ENCODE measurements at places on chromosomes 1 and 21. TPM values are rescaled to one million over a fixed set of nuclear protein-coding genes. Genes with fewer than 3 reads are reported as not detected.

DNA sequence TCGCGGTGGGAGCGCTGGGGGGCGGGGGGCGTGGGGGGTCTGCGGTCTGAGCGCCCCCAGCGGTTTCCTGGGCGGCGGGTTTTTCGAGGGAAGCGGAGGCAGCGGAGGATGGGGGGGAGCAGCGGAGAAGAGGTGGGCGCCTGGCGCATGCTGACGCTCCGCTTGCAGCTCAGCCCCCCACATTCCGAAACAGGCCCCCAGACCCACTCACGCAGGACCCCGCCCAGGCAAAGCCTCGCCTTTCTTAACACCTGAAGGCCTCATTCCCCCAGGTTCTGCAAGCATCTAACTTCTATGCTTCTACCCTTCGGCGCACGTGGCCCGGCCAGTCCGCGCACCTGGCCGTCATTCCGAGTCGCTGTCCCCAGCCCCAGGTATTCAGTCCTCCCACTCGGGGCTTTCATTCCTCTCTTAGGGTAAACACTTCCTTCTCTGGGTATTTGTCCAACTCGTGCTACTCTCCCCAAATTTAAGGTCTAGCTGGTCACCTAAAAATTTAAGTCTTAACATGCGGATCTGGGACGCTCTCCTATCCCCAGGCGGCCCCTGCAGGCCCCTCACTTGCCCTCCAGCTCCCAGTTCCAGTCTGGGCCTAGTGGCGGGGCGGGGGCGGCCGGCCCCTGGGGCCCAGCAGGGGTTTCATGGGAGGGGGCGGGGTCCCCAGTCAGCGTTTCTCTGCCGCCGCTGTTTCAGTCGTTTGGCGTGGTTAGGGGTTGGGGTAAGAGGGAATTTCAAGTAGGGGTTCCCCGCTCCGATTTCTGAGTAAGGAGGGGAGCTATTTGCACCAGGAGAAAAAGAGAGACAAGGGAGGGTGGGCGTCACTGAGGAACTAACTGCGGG is 2.8 kb upstream of the ZBTB7B start:
- H3K36me3 ChIP-seq, result no peaks in the 10 kb centered on the region
- peak overlapping the region; percentile 57 for H3K4me3 ChIP-seq
- DNase-seq, result no peak
- H3K27me3 ChIP-seq, result peaks cover 4% of the 10 kb centered on the region

GRCh38 chr1:54645806-54646676 is 4.5 kb downstream of the MROH7 start:
- H3K4me1 ChIP-seq, result peaks cover 7% of the 10 kb centered on the region
- H3K36me3 ChIP-seq, result no peaks in the 10 kb centered on the region
- no peak overlapping the region for H3K27ac ChIP-seq
- no peak overlapping the region for H3K4me3 ChIP-seq

- H3K4me1 ChIP-seq, result no peaks in the 10 kb centered on the region
- H3K36me3 ChIP-seq, result no peaks in the 10 kb centered on the region
- H3K27ac ChIP-seq, result no peak overlapping the region
These were observed 16.7 kb upstream of the VSIG8 start for GRCh38 chr1:159879136-159879535.

- no peak overlapping the region for H3K4me3 ChIP-seq
- no peaks in the 10 kb centered on the region for H3K27me3 ChIP-seq
- H3K36me3 ChIP-seq, result no peaks in the 10 kb centered on the region
These were observed 162.0 kb upstream of the C1orf174 start for GRCh38 chr1:4062041-4062440.

DNA sequence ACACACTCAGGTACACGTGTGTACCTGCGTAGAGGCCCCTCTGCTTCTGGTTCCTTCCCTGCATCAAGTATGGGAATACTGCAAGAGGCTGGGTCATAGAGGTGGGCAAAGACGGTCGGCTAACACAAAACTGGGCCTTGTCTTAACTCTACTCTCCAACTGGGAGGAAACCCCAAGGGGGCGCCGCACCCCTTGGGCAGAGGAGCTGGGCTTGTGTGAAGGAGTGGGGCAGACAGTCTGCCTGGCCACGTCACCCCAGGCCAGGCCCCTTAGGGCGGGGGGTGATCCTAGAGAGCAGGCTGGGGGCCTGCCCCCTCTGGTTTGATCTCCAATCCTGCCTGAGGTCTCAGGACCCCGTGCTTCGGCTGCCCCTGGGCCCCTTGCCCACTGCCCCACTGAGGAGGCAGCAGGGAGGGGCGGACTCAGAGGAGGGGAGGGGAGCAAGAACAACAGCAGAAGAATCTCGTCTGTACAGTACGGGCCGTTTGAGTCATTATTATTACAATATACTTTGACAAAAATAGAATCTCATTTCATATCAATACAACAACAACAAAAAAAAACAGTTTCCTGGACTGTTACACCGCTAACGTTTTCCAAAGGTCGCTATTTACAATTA is 34.7 kb downstream of the MEF2D start:
- H3K4me3 ChIP-seq, result no peak overlapping the region
- no peak for DNase-seq
- no peaks in the 10 kb centered on the region for H3K27me3 ChIP-seq
- peak overlapping the region; percentile 7 for H3K27ac ChIP-seq

DNA sequence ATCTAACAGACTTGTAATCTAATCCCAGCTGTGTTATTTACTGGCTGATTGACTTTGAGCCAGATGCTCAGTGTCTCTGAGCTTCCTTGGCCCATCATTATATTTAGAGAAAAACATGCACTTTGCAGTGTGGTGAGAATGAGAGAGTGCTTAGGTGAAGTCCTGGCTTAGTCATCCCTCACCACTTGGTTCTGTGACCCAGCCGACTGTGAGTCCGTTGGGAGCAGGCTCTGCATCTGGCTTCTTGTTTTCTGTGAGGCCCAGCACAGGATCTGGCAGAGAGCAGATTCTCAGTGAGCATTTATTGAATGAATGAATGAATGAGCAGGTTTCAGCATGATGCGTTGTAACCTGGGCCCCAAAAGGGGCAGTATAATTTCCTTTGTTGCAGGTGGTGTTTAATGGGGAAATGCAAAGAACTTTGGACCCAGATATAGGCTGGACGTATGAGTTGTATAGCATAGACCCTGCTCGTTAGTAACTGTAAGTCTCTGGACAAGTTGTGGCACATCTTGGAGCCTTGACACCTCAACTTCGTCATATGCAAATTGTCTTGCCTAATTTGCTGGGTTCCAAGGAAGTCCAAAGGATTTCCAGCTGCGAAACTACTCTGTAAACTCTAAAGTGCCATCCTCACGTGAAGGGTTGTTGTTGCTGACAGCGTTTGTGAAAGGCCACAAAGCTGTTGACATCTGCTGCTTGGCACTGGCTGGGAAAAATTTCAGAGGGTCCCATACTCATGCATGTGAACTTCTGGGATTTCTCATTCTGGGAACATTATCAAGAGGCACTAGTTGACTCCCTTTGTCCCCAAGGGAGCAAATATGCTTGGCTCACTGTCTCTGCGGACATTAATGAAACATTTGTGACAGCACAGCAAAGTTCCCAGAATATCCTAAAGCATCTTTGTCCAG is 138.8 kb upstream of the USP24 start:
- DNase-seq, result no peak
- no peak overlapping the region for H3K27ac ChIP-seq
- H3K27me3 ChIP-seq, result no peaks in the 10 kb centered on the region
- H3K36me3 ChIP-seq, result no peaks in the 10 kb centered on the region

DNA sequence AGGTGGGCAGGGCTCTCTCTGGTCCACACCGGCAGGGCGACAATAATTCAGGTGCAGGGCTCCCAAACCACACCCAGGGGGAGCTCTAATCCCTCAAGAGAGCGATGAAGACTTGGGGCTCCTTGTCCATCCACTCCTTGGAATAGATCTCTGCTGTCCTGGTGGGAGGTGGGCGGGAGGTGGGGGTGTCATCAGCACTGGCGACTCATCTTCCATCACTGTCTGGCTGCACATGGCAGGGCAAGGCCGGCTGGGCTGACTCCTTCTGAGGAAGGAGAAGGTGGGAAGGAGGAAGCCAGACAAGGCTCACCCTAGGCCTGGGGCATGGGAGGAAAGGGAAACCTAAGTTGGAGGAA is 29.3 kb downstream of the TNNT2 start:
- no peak overlapping the region for H3K27ac ChIP-seq
- peaks cover 2% of the 10 kb centered on the region for H3K27me3 ChIP-seq
- no peak overlapping the region for H3K4me3 ChIP-seq
- no peaks in the 10 kb centered on the region for H3K4me1 ChIP-seq

GRCh38 chr1:90357995-90358394 is 359.1 kb downstream of the BARHL2 start:
- no peaks in the 10 kb centered on the region for H3K27me3 ChIP-seq
- no peak overlapping the region for H3K4me3 ChIP-seq
- H3K36me3 ChIP-seq, result no peaks in the 10 kb centered on the region

- no peak for DNase-seq
- H3K27me3 ChIP-seq, result no peaks in the 10 kb centered on the region
- peaks cover 11% of the 10 kb centered on the region for H3K4me1 ChIP-seq
- H3K27ac ChIP-seq, result no peak overlapping the region
- H3K4me3 ChIP-seq, result no peak overlapping the region
These were observed 5.0 kb downstream of the NDUFS2 start for GRCh38 chr1:161207173-161207572.

GRCh38 chr1:145955436-145955835 is 2.4 kb downstream of the LIX1L start:
- no peak for DNase-seq
- peak overlapping the region; percentile 2 for H3K4me3 ChIP-seq
- H3K27me3 ChIP-seq, result no peaks in the 10 kb centered on the region
- H3K27ac ChIP-seq, result peak overlapping the region; percentile 45
- peaks cover 3% of the 10 kb centered on the region for H3K36me3 ChIP-seq
- peaks cover 10% of the 10 kb centered on the region for H3K4me1 ChIP-seq

DNA sequence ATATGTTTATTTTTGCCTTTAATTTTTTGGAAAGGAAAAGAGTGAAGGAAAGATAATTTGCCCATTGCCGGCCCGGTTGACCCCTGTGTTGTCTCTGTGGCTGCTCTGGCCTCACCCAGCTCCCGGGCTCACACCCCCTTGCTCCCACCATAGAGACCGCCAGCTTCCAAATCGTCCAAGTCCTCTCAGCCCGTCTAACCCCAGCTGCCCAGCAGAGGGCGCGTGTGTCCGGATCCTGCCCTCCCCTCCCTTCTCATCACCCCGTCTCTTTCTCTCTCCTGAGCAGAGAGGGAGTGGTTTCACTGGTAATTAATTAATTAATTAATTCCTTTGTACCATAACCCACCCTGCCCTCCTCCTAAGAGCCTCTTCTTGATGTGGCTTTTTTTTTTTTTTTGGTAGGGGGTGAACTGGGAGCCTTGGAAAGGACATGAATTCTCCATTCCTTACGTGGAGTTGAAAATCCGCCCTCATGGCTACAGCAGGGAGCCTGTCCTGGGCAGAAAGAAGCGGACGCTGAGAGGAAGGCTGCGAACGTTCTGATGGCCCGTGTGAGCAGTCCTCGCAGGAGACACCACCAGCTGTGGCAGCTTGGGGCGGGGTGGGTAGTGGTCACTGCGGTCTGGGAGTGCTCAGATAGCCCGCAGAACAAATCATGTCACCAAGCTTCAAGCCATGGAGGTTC is 45.9 kb downstream of the KIAA0040 start:
- H3K27me3 ChIP-seq, result no peaks in the 10 kb centered on the region
- DNase-seq, result peak; percentile 68
- no peak overlapping the region for H3K4me3 ChIP-seq
- H3K36me3 ChIP-seq, result no peaks in the 10 kb centered on the region
- no peak overlapping the region for H3K27ac ChIP-seq

DNA sequence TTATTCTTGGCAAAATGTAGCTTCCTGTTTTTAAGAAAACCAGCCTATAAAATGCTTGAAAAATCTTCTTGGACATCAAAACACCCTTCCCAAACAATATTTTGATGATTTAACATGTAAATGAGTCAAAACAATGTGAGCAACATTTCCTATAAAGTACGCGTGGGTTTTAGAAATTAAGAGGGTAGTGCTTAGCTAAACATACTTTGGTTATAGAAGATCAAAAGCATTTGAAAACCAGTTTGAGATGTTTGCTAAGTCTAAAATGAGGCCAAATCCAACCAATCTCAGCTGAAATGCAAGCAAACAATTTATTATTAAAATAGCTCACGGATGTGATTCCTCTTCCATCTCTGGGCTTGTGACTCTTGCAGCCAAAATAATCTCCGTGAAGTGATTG is 350.4 kb downstream of the TGFB2 start:
- no peaks in the 10 kb centered on the region for H3K27me3 ChIP-seq
- DNase-seq, result no peak
- H3K4me3 ChIP-seq, result no peak overlapping the region
- H3K36me3 ChIP-seq, result no peaks in the 10 kb centered on the region
- H3K27ac ChIP-seq, result no peak overlapping the region
- H3K4me1 ChIP-seq, result no peaks in the 10 kb centered on the region

DNA sequence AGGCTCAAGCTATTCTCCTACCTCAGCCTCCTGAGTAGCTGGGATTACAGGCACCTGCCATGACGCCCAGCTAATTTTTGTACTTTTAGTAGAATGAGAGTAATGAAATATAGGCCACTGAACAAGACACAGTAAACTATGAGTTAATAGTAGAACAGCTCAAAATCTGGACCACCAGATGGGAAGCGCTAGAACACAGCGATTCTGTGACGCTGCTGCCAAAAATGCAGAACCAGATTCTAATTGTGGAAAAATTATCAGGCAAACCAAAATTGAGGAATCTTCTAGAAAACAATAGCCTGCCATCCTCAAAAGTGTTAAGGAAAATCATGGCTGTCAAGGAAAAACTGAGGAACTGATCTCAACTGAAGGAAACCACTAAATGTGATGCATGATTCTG is 111.4 kb upstream of the TIAM1 start:
- H3K27ac ChIP-seq, result no peak overlapping the region
- H3K36me3 ChIP-seq, result no peaks in the 10 kb centered on the region

GRCh38 chr1:212157252-212157651 is 121.7 kb downstream of the DTL start:
- no peak overlapping the region for H3K27ac ChIP-seq
- no peak for DNase-seq
- H3K27me3 ChIP-seq, result no peaks in the 10 kb centered on the region
- no peak overlapping the region for H3K4me3 ChIP-seq
- no peaks in the 10 kb centered on the region for H3K36me3 ChIP-seq

DNA sequence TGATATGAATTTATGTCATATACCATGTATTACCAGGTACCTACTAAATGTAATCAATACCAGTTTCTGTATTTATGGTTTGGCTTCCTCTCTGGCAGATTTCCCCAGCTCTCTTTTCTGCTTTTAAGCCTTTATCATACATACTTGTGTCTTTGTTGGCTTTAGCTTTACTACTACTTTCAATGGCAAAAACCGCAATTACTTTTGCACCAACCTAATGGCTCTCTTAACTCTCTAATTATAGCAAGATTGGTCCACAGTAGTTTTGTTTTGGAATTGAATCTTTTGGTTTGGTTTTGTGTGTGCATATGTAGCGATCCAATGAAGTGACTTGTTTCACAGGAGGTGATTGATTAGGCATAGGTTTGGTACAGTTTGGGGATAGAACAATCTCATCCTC is 93.6 kb downstream of the ATG4C start:
- H3K4me3 ChIP-seq, result no peak overlapping the region
- no peaks in the 10 kb centered on the region for H3K36me3 ChIP-seq
- no peak for DNase-seq
- H3K27me3 ChIP-seq, result peaks cover 11% of the 10 kb centered on the region
- H3K4me1 ChIP-seq, result no peaks in the 10 kb centered on the region

KIF14 gene
- 5.2 TPM for total RNA-seq

CR1L gene
- total RNA-seq, result 2.0 TPM

EPS15 gene
- total RNA-seq, result 79.9 TPM

PADI4 gene
- total RNA-seq, result 11.2 TPM
